Ovary (tissue), 10 donors: ENCODE measurements at places on chromosomes 7 and 10. TPM values are rescaled to one million over a fixed set of nuclear protein-coding genes. Genes with fewer than 3 reads are reported as not detected.

- no peak for DNase-seq
Observed at GRCh38 chr7:23003505-23004246, 10.3 kb downstream of the HYCC1 start.

DNA sequence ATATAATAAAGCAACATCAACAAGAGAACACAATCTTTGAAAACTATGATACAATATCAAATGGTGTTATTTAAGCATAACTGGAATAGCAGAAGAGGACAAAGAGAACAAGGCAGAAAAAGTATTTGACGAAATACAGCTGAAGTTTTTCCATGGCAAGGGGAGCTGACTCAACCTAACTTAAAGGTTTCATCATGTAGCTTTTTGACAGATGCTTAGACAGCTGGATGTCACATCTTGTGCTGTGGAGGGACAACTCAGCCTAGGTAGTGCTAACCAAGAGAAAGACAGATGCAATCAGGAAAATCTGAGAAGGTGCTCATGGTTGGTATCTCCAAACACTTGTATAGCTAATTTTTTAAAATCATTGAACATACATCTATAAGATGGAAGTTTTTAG lies 208.2 kb downstream of the TFEC start:
- no peak for DNase-seq

- DNase-seq: peak; percentile 9
Observed at GRCh38 chr10:124996854-124997215, 54.9 kb downstream of the ZRANB1 start.

GRCh38 chr7:20681258-20681882 lies 65.9 kb downstream of the ABCB5 start:
- DNase-seq: no peak

DNA sequence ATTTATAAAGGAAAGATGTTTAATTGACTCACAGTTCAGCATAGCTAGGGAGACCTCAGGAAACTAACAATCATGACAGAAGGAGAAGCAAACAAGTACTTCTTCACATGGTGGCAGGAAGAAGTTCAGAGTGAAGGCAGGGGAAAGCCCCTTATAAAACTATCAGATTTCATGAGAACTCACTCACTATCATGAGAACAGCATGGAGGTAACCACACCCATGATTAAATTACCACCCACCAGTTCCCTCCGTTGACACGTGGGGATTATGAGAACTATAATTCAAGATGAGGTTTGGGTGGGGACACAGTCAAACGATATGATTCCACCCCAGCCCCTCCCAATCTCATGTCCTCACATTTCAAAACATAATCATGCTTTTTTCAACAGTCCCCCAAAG lies 124.2 kb upstream of the PCGF5 start:
- DNase-seq: no peak

- DNase-seq: no peak
Observed at GRCh38 chr7:14839307-14839706, 63.2 kb downstream of the DGKB start.

- no peak for DNase-seq
Observed at GRCh38 chr10:129972145-129972965, 8.3 kb upstream of the EBF3 start.

- DNase-seq: no peak
Observed at GRCh38 chr7:153354071-153354470, 594.5 kb downstream of the ACTR3B start.

DNA sequence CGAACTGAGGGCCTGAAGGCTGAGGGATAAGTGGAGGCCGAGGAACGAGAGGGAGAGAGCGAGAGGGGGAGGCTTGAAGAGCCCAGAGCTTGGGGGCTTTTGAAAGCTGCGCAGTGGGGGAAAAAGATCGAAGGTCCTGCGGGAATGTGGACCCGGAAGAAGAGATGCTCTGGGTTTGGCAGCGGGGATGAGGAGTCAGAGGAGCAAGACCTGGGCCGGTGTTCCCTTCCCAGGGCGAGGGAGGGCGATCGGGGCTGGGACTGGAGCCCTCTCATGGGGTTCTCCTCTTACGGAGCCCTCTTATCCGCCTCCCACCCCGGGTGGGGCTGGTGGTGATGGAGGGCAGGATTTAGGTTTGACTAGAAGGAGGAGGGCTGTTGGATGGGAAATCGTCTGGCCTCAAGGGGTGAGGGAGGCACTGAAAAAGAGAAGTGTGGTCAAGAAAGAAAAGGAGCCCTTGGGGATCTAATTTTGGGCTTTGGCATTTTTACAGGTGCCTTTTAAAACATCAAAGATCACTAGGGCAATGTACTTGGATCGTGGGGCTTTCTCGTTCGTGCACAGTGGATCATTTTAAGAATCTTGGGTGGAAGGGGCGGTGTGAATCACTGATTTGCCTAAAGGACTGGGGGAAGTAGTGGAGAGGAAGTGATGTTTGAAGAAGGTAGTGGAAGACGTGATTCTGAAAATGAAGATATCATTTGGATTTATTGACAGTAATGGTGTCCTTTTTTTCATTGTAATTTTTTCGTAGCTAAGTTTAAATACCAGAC lies 637 bp downstream of the SAMD8 start:
- peak; percentile 78 for DNase-seq

CTBP2 gene
- total RNA-seq: 89.8 TPM

SLC18A3 gene
- not detected for total RNA-seq

MXI1 gene
- 46.9 TPM for total RNA-seq

EPHA1 gene
- total RNA-seq: 1.3 TPM

MKRN1 gene
- total RNA-seq: 91.0 TPM

DOCK1 gene
- total RNA-seq: 60.7 TPM

PDE1C gene
- 19.0 TPM for total RNA-seq

CHAT gene
- not detected for total RNA-seq

C10orf71 gene
- total RNA-seq: 0.03 TPM
